OCI-LY7 (cell line): ENCODE measurements at places on chromosomes 12 and 14.

DNA sequence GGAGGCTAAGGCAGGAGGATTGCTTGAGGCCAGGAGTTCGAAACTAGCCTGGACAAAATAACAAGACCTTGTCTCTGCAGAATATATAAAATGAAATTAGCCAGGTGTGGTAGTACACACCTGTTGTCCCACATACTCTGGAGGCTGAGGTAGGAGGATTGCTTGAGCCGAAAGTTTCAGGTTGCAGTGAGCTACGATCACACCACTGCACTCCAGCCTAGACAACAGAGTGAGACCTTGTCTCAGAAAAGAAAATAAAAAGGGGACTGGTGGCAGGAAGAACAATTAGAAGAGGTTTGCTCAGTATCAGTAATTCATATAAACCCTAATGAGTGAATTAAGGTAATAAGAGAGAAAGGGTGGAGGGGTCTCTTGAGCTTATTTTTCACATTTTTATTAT is 8.0 kb downstream of the PSMA6 start:
- no peak for DNase-seq

DNA sequence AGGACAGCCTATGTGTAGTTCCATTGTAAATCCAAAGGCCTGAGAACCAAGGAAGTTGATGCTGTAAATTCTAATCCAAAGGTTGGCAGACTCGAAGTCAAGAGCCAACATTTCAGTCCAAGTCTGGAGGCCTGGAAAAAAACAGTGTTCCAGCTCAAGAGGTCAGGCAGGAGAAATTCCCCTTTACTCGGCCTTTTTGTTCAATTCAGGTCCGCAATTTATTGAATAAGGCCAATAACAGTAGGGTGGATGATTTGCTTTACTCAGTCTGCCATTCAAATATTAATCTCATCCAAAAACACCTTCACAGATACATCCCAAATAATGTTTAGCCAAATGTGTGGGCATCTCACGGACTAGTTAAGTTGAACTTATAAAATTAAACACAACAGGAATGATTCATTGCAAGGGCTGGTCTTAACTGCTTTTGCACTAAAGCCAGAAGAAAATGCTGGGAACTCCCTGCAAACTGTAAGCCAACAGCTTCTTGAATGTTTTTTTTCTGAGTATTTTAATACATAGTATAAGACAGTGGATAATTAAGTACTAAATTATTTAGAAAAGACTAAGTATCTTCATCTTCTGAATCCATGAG is 197.4 kb upstream of the GARIN6 start:
- DNase-seq: no peak

DNA sequence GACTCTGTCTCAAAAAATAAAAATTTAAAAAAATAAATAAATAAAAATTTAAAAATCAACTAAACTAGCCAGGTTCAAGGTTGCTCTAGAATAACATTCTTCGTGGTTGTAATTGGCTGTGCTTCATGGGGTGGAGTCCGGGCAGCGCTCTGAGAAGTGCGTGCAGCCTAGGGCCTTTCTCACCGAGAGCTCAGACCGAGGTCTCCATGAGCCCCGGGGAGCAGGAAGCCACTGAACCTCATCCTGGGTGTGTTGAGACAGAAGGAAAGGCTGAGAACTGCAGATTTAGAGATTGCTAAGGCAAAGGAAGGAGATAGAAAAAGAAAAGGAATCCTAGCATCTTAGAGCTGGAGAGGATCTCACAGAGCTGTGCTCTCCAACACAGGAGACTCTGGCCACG is 14.7 kb downstream of the P2RX4 start:
- no peak for DNase-seq

DNA sequence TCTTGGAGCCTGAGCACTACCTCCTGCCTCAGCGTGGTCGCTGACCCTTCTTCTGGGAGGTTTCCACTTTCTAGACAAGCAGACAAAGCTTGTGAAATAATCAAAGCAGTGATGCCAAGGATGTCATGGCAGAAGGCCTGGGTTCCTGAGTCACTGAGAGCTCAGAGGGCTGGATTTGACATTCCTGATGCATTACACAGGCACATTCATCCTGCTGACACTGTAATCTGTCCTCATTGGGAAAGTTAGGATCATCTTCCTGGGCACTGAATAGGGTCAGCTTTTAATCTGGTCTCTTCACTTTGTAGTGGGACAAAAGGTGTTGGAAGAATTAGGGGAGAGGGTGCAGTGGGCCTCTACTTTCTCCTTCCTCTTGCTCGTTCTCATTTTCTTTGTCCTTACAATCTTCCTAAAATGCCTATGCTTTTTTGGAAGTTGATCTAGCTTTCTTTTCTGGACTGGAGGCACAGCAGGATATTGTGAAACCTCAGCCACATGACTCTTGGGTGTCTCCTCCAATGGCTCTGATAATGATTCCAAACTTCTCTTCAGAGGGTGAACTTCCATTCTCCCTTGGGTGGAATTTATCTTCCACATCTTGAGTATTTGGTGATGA is 29.6 kb downstream of the EEA1 start:
- DNase-seq: no peak

- no peak for DNase-seq
Measured at GRCh38 chr12:54228471-54228870, 39.7 kb upstream of the SMUG1 start.

DNA sequence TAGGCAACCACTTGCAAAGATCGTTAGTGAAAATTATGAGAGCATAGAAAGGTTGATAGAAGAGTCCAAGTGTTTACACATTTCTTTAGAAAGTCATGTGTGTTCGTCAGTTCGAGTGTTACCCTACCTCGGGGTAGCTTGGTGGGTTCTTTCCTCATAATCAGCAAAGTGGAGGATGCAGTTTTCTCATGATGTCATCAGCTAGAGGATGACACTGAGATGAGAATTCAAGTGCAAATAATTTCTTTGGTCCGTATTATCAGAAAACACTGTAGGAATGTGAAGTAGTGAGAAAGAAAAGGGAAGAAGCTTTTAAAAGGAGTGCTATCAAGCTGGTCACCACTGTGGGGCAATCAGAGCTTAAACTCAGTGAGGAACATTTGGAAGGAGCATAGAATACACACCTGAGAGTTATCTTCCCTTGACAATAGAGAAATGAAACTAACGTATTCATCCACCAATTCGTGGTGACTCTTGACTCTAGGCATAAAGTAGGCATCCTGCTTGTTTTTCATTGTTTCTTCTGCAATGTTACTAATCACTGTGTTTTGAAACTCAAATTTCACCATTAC is 1340.9 kb upstream of the TMEM132C start:
- DNase-seq: peak; percentile 12
